ENCODE measurements at places on chromosomes 7 and 10.

- no peak for DNase-seq
Measured at GRCh38 chr10:107502229-107502985, 337.9 kb upstream of the SORCS1 start.

GRCh38 chr7:130084037-130084875, 13.9 kb downstream of the KLHDC10 start:
- DNase-seq = no peak

GRCh38 chr7:152615031-152615741, 60.8 kb downstream of the XRCC2 start:
- DNase-seq = no peak

DNA sequence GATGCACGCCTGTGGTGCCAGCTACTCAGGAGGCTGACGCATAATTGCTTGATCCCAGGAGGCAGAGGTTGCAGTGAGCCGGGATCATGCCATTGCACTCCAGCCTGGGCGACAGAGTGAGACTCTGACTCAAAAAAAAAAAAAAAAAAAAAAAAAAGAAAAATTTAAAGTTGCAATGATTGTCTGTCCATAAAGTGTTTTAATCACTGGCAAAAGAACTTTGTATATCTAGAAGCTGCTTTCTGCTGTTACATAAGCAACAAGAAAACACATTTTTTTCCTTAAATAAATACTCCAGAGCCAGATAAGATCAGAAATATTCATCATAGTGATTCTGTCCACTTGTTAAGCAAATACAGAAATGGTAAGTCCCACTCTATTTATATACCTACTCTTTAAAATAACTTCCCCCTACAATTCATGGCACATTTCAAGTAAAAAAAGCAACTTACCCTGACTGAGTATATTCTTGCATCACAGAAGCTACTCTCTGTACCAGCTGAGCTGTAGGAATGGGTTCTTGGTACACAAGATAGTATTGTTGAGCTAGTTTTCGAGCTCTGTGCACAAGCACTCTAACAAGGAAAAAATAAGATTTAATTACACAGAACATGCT, 7.6 kb downstream of the PSMA2 start:
- DNase-seq = no peak

- DNase-seq = no peak
Measured at GRCh38 chr10:113108194-113108835, 158.3 kb downstream of the TCF7L2 start.

DNA sequence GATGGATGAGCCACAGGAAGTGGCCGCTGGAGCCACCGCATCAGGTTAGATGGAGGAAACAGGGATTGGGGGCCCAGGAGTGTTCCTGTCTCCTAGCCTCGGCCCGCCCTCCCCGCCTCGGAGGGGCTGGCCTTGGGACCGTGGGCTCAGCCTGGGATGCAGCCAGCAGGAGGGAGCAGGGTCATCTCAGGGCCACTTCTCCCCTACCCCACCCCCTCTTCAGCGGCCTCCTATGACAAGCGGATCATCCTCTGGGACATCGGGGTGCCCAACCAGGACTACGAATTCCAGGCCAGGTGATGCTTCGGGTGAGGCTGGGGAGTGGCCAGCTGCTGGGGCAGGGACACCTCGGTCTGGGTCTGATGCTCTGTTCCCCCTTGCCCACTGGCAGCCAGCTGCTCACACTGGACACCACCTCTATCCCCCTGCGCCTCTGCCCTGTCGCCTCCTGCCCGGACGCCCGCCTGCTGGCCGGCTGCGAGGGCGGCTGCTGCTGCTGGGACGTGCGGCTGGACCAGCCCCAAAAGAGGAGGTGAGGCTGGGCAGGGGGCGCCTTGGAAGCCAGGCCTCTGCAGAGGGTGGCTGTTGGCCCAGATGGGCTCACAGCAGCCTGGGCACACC, 4.7 kb downstream of the LRWD1 start:
- DNase-seq = no peak

DNA sequence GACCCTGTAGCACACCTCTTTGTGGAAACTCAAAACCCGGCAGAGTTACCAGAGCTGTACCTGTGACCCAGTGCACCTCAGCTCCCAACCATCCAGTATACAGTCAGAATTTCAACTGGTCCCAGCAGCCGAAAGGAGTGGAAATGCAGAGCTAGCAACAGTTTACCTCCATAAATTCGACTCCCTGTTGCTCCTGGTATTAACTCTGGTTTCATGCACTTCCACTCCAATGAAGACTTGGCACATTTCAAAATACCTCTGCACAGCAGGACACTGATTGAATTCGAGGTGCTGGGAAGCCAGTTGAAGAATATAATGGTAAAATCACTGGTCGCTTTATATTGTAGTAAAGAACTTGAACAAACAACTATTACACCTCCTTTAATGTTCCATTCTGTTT, 17.9 kb upstream of the TIAL1 start:
- no peak for DNase-seq

GRCh38 chr7:29319719-29320521, 125.3 kb downstream of the CHN2 start:
- no peak for DNase-seq

DNA sequence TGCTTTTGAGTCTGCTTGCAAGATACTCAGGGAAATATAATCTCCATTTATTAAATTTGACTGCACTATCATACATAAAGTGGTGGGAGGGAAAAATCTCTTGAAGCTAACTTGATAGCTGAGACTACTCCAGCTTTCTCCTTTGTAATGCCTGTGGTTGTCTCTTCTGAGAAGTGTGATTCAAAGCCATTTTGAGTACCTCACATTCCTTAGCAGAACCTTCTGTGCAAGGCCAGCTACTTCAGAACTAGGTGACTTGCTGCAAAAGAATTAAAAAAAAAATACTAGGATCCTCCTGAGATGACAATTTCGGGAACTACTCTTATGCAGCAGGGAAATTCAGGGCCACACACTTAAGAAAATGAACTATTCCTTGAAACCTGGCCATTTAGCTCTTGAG, 294.8 kb downstream of the MDFIC start:
- DNase-seq = no peak

DNA sequence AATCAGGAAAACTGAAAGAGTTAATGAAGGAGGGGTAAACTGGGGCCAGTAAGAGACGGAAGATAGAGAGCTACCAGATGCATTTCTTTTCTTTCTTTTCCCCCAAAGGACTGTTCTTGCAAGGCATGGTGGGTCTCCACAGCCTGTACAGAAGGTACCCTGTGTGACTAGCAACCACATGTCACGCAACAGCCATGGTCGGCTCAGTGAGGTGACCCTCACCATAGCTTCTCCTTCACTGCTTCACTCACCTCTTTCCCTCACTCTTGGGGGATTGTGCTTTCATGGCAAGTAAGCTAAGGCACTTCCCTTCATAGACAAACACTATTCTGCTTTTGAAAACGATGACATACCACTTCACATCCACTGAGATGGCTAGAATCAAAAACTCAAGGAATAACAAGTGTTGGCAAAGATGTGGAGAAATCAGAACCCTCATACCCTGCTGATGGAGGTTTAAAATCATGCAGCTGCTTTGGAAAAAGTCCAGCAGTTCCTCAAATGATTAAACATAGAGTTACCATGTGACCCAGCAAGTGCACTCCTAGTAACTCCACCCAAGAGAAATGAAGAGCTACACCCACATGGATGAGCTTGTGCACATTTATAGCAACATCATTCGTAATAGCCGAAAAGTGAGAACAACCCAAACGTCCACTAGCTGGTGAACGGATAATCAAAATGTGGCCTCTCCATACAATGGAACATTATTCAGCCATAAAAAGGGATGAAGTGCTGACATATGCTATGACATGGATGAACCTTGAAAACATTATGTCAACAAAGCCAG, 3.8 kb upstream of the INSIG1 start:
- no peak for DNase-seq

- DNase-seq = no peak
Measured at GRCh38 chr7:140003913-140004382, 58.8 kb downstream of the PARP12 start.

DNA sequence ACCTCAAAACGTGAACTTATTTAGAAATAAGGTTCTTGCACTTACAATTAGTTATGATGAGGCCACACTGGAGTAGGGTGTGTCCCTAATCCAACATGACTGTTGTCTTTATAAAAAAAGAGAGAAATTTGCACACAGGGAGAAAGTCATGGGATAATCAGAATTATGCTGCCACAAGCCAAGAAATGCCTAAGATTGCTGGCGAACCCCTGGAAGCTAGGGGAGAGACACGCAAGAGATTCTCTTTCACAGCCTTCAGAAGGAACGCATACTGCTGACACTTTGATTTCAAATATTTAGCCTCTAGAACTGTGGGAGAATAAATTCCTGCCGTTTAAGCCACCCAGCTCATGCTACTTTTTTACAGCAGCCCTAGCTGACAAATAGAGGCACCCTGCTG, 138.3 kb downstream of the CCDC71L start:
- DNase-seq = no peak

DNA sequence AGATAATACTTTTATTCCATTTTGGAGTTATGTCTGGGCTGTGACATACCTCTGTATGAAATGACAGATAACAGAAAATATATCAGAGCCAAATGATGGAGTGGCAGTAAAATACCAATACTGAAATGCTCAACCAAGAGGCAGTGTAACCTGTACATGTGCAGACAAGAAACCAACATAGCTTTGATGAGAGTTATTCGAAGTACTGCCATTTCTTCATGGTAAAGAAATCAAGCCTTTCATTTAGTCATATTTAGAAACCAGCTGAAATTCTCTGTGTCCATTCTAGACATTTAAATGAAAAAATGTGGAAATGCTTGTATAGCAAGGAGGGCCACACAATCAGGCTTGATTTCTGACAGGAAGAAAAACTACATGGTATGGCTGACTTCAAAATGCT, 127.1 kb upstream of the PTPRZ1 start:
- no peak for DNase-seq

GRCh38 chr7:107432261-107432660, 37.6 kb upstream of the GPR22 start:
- no peak for DNase-seq

DNA sequence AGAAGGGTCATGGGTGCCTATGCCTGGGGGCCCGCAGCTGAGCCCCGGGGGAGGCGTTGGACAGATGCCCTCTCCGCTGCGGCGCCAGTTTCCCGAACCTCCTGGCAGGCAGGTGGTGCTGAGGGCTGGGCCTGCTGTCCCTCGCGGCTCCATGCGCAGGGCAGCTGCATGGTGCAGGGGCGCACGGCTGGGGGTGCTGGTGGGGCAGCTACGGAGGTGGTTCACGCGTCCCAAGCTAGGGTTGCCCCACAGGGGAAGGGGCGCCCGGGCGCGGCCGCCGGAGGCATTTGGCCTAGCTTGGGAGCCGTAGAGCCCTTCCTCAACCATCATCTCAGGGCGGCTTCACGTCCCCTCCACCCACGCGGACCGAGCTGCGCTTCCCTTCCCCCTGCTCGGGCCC, 146.0 kb downstream of the CCDC201 start:
- DNase-seq = no peak

DNA sequence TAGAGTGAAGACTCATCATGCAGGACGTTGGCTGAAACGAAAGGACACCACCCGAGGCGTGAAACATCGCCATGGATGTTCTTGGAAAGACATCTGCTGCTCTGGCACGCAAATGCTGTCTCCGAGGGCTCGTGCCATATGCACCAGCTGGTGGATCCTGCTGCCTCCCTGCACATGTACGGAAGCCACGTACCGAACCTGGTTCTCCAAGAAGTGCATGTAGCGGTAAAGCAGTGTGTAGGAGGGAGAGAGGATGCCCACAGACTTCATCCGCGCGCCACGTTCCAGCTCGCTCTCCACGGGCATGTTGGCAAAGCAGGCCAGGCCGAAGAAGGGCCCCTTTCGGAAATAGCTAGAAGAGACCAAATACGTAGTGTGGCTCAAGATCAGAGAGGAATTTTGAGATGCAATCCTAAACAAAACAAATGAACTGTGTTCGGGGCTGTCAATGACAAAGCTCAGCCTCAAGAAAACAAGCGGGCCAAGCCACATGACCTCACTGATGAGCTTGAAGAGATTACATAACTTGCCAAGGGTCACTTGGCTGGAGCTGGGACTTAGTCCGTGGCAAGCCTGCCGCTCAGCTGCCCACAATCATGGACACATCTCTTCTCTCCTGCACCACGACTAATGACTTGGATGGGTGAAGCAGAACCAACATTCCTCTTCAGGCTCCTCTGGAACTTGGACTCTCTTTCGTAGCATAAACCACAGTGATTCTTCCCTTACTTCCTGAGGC, 16.5 kb downstream of the DENND11 start:
- DNase-seq = no peak

DNA sequence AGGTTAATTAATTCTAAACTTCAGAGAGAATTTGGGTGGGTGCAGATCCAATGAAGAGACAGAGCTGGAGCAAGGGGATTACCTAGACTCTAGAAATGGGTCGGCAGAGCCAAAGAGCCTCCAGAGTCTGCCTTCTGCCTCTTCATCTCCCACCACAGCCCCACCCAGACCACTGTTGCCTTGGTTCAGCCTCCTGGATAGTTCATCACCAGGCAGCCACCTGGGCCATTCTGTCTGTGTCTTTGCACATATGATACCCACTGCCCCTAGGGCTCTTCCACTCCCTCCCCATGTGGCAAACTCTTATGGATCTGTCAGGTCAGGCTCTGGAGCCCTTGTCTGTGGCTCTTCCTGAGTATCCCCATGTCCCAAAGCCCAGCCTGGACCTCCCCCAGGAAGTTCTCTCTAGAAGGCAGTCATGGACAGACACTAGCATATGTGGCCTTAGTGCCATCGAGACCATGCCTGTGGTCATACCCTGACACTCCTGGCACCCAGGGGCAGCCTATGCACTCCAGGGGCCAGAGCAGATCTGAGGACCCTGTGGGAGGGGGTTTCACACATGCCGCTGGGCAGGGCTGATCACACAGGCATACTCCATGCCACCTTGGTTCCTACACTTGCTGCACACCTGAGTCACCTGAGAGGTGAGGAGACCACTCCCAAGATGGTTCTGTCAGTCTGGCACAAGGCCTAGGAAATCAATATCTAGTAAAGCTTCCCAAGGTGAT, 41.6 kb downstream of the FRMPD2 start:
- DNase-seq = no peak

GRCh38 chr7:6889252-6889812, 63.3 kb upstream of the CCZ1B start:
- DNase-seq = no peak

DNA sequence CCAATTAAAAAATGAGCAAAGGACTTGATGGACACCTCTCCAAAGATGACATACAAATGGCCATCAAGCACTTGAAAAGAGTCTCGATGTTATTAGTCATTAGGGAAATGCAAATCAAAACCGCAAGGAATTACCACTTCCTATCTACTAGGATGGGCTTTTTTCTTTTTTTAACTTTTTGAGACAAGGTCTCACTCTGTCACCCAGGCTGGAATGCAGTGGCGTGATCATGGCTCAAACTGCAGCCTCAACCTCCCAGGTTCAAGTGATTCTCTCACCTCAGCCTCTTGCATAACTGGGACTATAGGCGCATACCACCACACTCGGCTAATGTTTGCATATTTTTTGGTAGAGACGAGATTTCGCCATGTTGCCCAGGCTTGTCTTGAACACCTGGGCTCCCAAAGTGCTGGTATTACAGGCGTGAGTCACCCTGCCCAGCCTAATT, 13.6 kb downstream of the NKX1-2 start:
- no peak for DNase-seq

- no peak for DNase-seq
Measured at GRCh38 chr10:44051584-44052385, 333.1 kb downstream of the CXCL12 start.

- no peak for DNase-seq
Measured at GRCh38 chr10:9510626-9511025, 1456.1 kb downstream of the GATA3 start.

GRCh38 chr10:58764087-58764747, 251.5 kb downstream of the BICC1 start:
- no peak for DNase-seq

- no peak for DNase-seq
Measured at GRCh38 chr10:113663142-113663541, 699 bp downstream of the NRAP start.

- DNase-seq = no peak
Measured at GRCh38 chr7:55326081-55326835, 38.9 kb upstream of the LANCL2 start.
